ENCODE measurements at places on chromosomes 5 and 9.

GRCh38 chr5:176369934-176370711, 4.8 kb downstream of the ARL10 start:
- peaks cover 24% of the 10 kb centered on the region for H3K36me3 ChIP-seq
- H3K27ac ChIP-seq: no peak overlapping the region
- no peak for DNase-seq
- H3K4me1 ChIP-seq: peaks cover 9% of the 10 kb centered on the region

DNA sequence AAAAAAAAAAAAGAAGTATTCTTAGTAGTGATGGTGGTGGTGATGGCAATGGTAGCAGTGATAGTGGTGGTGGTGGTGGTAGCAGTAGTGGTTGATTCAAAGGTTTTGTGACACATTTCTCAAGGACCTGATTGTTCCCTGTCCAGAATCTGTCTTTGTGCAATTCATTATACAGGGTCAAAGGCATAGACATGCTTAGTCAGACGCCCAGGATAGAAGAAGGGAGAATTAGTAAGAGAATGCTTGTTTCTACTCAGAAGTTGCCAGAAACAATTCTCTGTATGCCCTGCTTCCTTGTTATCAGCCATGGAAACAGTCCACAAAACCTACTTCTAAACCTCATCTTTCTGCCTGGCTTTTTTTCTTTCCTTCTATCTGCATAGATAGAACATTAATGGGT, 89.4 kb downstream of the SLC44A1 start:
- no peak for DNase-seq
- H3K27ac ChIP-seq: no peak overlapping the region
- H3K27me3 ChIP-seq: no peaks in the 10 kb centered on the region
- H3K4me1 ChIP-seq: peaks cover 14% of the 10 kb centered on the region
- H3K36me3 ChIP-seq: peaks cover 7% of the 10 kb centered on the region
- no peak overlapping the region for H3K4me3 ChIP-seq

GRCh38 chr9:126407114-126407870, 80.7 kb downstream of the MVB12B start:
- H3K4me3 ChIP-seq: no peak overlapping the region
- no peak for DNase-seq
- peaks cover 33% of the 10 kb centered on the region for H3K4me1 ChIP-seq

DNA sequence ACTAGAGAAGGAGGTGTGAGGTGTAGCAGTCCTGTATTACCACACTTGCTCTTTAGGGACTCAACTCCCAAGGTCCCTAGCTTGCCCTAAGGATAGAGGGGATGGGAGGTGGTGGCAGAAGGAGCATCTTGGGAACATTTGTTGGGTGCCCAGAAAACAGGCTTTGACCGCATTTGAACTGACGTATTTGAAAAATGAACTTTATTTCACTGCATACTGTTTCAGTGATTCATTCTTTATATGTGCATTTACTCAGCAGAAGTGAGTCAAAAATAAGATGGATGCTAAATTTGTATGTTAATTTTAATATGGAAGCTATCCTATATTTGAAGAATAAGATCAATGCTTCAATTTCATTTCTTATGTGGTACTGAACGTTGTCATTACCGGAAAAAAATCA, 18.7 kb downstream of the DMRT3 start:
- peaks cover 6% of the 10 kb centered on the region for H3K27me3 ChIP-seq
- no peak overlapping the region for H3K4me3 ChIP-seq
- H3K4me1 ChIP-seq: peaks cover 3% of the 10 kb centered on the region
- DNase-seq: no peak
- H3K27ac ChIP-seq: no peak overlapping the region
- H3K36me3 ChIP-seq: no peaks in the 10 kb centered on the region

GRCh38 chr5:150325426-150325825, 22.7 kb upstream of the ARSI start:
- H3K27ac ChIP-seq: no peak overlapping the region
- H3K4me1 ChIP-seq: peaks cover 6% of the 10 kb centered on the region
- peaks cover 3% of the 10 kb centered on the region for H3K27me3 ChIP-seq
- H3K36me3 ChIP-seq: no peaks in the 10 kb centered on the region

- H3K4me1 ChIP-seq: no peaks in the 10 kb centered on the region
- H3K27ac ChIP-seq: no peak overlapping the region
- no peak for DNase-seq
Observed at GRCh38 chr5:141745390-141745789, 63.4 kb upstream of the ARAP3 start.

GRCh38 chr5:52769061-52769460, 18.7 kb upstream of the ITGA1 start:
- no peak overlapping the region for H3K27ac ChIP-seq
- peaks cover 21% of the 10 kb centered on the region for H3K4me1 ChIP-seq
- no peak for DNase-seq
- no peaks in the 10 kb centered on the region for H3K36me3 ChIP-seq

DNA sequence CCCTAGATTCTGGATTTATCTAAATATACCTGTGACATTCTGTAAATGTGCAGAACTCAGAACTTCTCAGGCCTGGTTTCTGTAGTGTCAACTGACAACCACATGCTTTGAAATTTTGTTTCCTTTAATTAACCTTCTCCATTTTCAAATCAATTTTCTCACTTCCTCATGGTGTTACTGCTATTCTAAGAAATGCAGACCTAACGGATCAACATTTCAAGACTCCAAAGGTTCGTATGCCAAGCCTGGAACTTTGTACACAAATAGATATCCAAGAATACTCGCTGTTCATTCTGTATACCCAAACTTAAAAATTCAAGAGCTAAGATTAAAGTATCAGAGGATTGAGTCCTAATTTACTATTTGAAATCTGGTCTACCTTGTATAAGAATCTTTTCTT, 88.1 kb downstream of the SLC24A2 start:
- H3K36me3 ChIP-seq: no peaks in the 10 kb centered on the region
- H3K27ac ChIP-seq: no peak overlapping the region
- DNase-seq: no peak
- H3K4me3 ChIP-seq: no peak overlapping the region
- H3K4me1 ChIP-seq: no peaks in the 10 kb centered on the region
- peaks cover 6% of the 10 kb centered on the region for H3K27me3 ChIP-seq

DNA sequence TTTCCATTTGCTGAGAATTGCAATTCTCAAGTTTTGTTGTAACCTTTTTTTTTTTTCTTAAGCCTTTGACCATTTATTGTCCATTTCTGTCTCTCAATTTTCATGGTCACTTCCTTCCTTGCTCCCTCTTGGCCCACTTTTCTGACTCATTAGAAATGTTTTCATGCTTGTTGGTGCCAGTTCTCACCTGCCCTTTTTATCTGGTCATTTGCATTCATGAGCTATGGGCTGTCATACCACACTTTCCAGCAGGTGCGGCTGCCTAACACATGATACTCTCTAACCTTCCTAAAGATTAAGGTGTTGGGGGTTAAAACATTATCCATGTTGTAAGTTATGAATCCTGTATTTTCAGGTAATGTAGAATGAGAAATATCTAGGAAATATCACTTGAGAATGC, 150.5 kb upstream of the TLX3 start:
- DNase-seq: no peak
- no peaks in the 10 kb centered on the region for H3K4me1 ChIP-seq
- H3K27ac ChIP-seq: no peak overlapping the region
- peaks cover 1% of the 10 kb centered on the region for H3K27me3 ChIP-seq
- H3K4me3 ChIP-seq: no peak overlapping the region

DNA sequence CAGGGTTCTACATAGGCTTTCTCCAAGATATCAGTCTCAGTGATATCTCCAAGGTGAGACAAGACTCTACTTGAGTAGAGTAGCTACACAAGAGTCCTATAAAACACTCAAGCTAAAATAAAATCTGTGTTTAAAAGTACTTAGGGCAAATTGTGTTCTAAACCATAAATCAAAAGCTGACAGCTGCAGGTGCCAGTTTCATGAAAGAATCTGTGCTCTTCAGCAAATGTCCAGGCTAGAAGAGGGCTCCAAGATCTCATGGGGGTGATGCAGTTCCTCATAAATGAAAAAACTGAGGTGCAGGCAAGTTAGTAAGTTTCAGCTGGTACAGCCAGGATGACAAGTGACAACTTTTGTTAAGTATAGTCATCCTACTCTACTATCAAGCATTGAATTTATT, 142.8 kb upstream of the TNPO1 start:
- H3K36me3 ChIP-seq: no peaks in the 10 kb centered on the region
- peaks cover 11% of the 10 kb centered on the region for H3K27me3 ChIP-seq
- no peak overlapping the region for H3K27ac ChIP-seq
- H3K4me3 ChIP-seq: no peak overlapping the region
- H3K4me1 ChIP-seq: no peaks in the 10 kb centered on the region

DNA sequence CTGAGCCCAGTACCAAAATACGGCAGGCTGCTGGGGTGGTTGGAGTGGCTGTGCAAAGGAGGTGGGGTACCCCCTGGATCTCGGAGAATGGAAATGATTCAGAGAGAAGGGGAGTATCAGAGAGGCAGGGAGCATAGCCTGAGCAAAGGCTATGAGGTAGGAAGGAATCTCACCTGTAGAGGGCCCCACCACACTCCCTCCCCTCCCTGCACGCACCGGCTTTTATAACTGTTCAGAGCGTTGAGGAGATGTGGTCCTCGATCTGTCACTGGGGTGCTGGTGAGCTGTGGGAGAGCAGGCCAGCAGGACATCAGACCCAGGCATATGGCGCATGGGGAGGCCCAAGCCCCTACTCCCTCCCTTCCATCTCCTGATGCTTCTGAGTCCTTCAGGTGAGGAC, 13.2 kb downstream of the PHF19 start:
- peaks cover 6% of the 10 kb centered on the region for H3K4me1 ChIP-seq
- DNase-seq: no peak
- H3K27ac ChIP-seq: no peak overlapping the region
- H3K4me3 ChIP-seq: no peak overlapping the region
- no peaks in the 10 kb centered on the region for H3K27me3 ChIP-seq
- H3K36me3 ChIP-seq: peaks cover 63% of the 10 kb centered on the region

GRCh38 chr5:80071510-80072021, 36.4 kb downstream of the THBS4 start:
- DNase-seq: no peak
- H3K4me1 ChIP-seq: no peaks in the 10 kb centered on the region
- peak overlapping the region; percentile 26 for H3K27ac ChIP-seq
- H3K36me3 ChIP-seq: peaks cover 3% of the 10 kb centered on the region

Measured in activated CD4-positive, alpha-beta T cell treated with anti-CD3 and anti-CD28 coated beads for 36 hours (primary cell).